Activated T-helper 1 cell treated with anti-CD3 and anti-CD28 coated beads, Interleukin-12 subunit alpha, Interleukin-12 subunit beta, Interleukin-2, Interleukin-4 antibody, amounts not matched to agents 30 ng/mL and 10 ng/mL and 1 ng/mL, durations not matched to agents 14 hours and 24 hours and 36 hours (primary cell): ENCODE measurements at places on chromosomes 12 and 14.

- H3K27ac ChIP-seq: no peak overlapping the region
- no peaks in the 10 kb centered on the region for H3K36me3 ChIP-seq
- H3K4me3 ChIP-seq: no peak overlapping the region
- no peaks in the 10 kb centered on the region for H3K4me1 ChIP-seq
- DNase-seq: no peak
- H3K27me3 ChIP-seq: peaks cover 5% of the 10 kb centered on the region
Measured at GRCh38 chr12:123839826-123840225, 77.7 kb downstream of the DNAH10 start.

- no peaks in the 10 kb centered on the region for H3K36me3 ChIP-seq
- no peak for DNase-seq
- no peaks in the 10 kb centered on the region for H3K27me3 ChIP-seq
- no peaks in the 10 kb centered on the region for H3K4me1 ChIP-seq
Measured at GRCh38 chr12:128662101-128662500, 161.7 kb downstream of the SLC15A4 start.

- no peaks in the 10 kb centered on the region for H3K36me3 ChIP-seq
- no peaks in the 10 kb centered on the region for H3K4me1 ChIP-seq
- DNase-seq: no peak
- no peaks in the 10 kb centered on the region for H3K27me3 ChIP-seq
- no peak overlapping the region for H3K27ac ChIP-seq
Measured at GRCh38 chr14:36717363-36717762, 55.7 kb downstream of the PAX9 start.

GRCh38 chr14:52272375-52272774 is 4.9 kb downstream of the PTGDR start:
- DNase-seq: no peak
- peaks cover 2% of the 10 kb centered on the region for H3K36me3 ChIP-seq
- peaks cover 21% of the 10 kb centered on the region for H3K4me1 ChIP-seq
- H3K27ac ChIP-seq: no peak overlapping the region

DNA sequence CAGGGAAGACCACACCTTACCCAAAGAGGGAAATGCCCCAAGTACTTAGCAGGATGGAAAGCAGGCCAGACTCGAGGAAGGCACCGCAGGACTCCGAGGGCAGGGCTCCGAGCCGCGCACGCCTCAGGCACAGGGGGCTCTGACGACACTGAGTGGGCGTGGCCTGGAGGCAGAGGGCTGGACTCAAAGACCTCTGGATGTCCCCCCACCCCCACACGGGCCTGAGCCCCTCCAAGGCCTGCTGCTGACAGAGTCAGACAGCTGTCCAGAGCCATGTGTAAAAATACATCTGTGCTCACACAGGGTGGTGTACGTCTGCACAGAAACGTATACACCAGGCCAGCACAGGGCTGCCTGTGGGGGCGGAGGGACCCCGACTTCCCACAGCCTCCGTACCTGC is 1.4 kb downstream of the AKT1 start:
- H3K27ac ChIP-seq: peak overlapping the region; percentile 83
- H3K4me1 ChIP-seq: peaks cover 26% of the 10 kb centered on the region
- DNase-seq: peak; percentile 19
- H3K4me3 ChIP-seq: peak overlapping the region; percentile 89
- peaks cover 8% of the 10 kb centered on the region for H3K36me3 ChIP-seq
- peaks cover 8% of the 10 kb centered on the region for H3K27me3 ChIP-seq

DNA sequence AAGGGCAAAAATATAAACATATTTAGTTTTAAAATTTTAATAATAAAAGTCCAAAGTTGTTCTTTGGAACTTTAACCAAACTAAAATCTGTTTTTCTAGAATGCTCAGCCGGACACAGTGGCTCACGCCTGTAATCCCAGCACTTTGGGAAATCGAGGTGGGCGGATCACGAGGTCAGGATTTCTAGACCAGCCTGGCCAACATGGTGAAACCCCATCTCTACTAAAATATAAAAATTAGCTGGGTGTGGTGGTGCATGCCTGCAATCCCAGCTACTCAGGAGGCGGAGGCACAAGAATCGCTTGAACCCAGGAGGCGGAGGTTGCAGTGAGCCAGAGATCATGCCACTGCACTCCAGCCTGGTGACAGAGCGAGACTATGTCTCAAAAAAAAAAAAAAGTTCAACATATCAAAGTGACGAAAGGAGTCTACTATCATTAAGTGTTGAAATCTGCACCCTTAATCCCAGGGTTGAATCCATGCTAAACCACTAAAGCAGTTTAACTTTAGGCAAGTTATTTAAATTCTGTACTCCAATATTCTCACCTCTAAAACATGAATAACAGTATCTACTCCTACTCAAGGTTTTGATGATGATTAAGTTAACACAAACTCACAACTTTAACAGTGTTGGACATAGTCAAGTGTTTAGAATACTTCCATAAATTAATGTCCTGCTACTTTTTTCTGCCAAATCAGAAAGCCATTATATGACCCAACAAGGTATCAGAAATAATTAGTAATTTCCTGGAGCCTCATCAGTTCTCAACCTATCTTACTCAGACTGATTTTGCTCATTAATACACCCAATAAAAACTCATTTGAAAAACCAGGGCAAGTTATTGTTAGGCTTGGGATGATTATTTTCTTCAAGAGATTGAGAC is 11.0 kb downstream of the HNRNPC start:
- no peak overlapping the region for H3K27ac ChIP-seq
- peak overlapping the region; percentile 39 for H3K4me3 ChIP-seq
- H3K4me1 ChIP-seq: peaks cover 67% of the 10 kb centered on the region
- H3K27me3 ChIP-seq: no peaks in the 10 kb centered on the region
- peaks cover 70% of the 10 kb centered on the region for H3K36me3 ChIP-seq
- DNase-seq: no peak
